Ascending aorta (tissue), 2 donors: ENCODE measurements at places on chromosomes 7 and 10. TPM values are rescaled to one million over a fixed set of nuclear protein-coding genes. Genes with fewer than 3 reads are reported as not detected.

DNA sequence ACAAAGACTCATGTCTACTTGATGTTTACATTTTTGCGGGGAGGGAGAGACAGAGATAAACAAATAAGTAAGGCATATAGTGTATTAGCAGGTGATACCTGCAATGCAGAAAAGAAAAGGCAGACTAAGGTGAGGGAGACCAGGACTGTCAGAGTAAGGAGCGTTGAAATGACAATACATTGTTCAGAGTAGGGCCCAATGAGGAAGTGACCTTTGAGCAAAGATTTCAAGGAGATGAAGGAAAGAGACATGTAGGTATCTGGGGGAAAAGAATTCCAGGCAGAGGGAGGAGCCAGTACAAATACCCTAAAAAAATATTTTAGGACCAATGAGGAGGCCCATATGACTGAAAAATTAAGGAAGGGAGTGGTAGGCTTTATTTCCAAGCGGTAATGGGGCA lies 162.7 kb upstream of the PRSS1 start:
- no peak for DNase-seq

Gene CH25H
- 1.7 TPM for total RNA-seq

Gene FRG2B
- total RNA-seq: not detected

Gene FAM107B
- total RNA-seq: 3.7 TPM

DNA sequence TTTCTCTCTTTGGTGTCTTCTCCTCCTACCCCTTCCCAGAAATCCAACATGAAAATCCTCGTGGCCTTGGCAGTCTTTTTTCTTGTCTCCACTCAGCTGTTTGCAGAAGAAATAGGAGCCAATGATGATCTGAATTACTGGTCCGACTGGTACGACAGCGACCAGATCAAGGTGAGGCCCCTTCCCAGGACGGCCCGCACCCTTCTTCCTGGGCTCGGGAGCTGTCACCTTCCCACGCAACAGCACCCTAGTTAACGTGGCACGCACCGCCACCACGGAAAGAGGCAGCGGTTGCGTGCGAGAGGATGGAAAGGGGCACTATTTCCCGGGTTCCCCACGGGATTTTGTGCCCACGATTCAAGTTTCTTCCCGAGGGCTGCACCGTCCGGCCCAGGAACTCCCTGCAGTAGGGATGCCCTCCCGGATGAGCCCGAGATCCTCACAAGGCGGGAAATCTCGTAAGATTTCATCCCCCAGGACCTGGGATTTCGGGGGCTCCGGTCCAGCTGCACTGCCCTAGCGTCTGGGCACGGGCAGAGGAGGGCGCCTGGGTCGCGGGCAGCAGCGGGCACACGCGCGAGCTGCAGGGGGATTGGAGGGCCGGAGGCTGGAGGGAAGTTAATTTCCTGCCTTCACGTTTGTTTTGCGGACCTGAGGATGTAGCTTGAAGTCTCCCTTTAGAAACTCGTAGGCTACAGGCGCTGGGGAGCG lies 834 bp downstream of the TAC1 start:
- DNase-seq: no peak

- DNase-seq: no peak
Observed at GRCh38 chr7:28983396-28984190, 25.5 kb upstream of the TRIL start.
